OCI-LY7 (cell line): ENCODE measurements at places on chromosomes 5 and 9.

- no peak for DNase-seq
Observed at GRCh38 chr9:72274916-72275315, 90.1 kb downstream of the ZFAND5 start.

- no peak for DNase-seq
Observed at GRCh38 chr9:74245866-74246497, 251.2 kb upstream of the RORB start.

DNA sequence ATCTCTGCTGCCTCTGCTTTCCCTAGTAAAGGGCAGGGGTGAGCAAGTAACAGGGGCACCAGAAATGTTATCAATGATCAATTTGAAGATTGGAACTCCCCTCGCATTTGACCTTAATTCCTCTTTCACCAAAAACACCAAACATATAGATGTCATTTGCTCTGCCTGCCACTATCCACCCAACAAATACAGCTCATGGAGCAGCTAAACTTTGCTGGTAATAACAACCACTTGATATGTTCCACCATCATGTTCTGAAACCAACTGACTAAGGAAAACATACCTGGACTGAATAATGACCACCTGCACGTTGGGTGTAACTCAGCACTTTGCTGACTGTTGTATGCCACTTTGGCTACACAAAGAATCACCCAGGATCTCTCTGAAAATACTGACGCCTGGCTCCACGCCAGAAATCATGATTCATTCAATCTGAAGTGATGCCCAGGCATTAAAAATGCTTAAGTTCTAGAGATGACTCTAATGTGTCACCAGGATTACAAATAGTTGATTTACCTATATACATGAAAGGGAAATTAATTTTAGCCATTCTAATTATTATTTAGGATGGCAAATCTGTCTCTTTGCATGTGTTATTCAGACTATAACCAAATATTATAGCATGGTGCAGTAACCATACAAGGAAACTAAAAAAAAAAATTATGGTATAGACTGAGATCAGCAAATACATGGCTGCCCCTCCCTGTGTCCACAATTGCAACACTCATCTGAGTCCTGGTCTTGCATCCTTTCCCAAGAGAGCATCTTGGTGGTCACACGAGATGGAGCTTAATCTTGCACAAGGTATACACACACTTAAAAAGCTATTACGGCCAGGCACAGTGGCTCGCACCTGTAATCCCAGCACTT, 43.1 kb upstream of the TTC39B start:
- DNase-seq = no peak

- DNase-seq = no peak
Observed at GRCh38 chr5:142852416-142853198, 82.4 kb downstream of the ARHGAP26 start.
